ENCODE measurements at places on chromosomes 1 and 21.

- DNase-seq: no peak
Observed at GRCh38 chr1:80639777-80640533, 1160.8 kb upstream of the ADGRL2 start.

DNA sequence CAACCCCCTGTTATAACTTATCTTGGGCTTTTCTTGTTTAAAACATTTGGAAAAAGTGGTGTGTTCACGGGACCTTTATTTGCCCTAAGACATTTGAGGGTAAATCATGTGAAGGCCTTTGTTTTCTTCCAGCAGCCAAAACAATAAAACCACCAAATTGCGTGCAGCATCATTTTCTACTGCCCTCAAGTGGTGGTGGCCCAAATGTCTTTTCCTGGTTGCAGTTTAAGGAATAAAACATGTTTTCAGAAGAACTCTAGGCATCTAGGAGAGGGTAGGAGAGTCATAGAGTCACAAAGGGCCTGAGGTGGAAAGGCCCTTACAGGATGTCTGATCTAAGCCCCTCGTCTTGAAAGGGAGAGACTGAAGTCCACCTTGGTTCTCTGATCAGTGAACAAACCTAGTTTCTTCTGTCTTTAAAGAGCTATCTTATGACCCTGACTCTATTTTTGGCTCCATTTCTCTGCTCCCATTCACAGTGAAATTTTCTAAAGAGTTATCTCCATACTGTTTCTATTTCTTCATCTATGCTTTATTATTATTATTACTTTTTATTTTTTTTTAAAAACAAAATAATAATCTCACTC, 16.0 kb upstream of the EPS15 start:
- DNase-seq: no peak

DNA sequence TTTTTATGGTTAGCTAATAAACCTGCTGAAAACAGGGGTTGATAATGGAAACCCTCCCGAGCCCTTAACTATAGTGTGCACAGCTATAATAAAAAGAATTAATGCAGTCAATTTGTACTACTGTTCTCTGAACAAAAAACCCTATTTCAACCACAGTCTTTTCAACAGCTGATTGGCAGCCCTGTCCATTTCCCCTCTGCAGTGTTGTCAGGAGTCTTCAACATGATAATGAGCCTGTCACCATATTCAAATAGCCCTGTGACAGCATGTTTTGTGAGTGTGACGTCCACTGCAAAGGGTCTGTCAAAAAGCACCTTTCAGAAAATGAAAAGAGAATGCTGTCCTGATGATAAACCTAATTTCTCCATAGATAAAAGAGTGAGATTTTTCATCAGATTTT, 92.7 kb downstream of the ESRRG start:
- no peak for DNase-seq

GRCh38 chr1:23177438-23178380, 9.1 kb upstream of the LUZP1 start:
- DNase-seq: peak; percentile 76

GRCh38 chr1:94105957-94106529, 14.9 kb downstream of the ABCA4 start:
- no peak for DNase-seq

DNA sequence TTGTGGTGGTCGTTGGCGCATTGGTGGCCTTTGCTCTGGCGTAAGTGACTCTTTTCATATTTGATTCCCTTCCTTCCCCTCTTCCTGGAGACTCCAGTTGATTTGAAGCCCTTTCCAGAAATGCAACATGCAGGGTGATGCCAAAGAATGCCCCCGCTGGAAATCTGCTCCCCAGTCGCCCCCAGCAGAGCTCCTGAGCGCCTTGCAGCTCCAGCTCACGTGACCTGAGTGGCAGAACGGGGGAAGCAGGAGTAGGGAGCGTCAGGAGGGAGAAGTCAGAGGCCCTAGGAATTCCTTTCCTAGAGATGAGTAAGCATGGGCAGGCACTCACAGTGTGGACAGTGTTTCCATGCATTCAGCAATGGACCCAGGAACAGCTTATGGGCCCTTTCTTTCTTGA, 255.9 kb downstream of the CACNA1E start:
- no peak for DNase-seq

GRCh38 chr1:184443201-184443600, 56.4 kb downstream of the C1orf21 start:
- no peak for DNase-seq

DNA sequence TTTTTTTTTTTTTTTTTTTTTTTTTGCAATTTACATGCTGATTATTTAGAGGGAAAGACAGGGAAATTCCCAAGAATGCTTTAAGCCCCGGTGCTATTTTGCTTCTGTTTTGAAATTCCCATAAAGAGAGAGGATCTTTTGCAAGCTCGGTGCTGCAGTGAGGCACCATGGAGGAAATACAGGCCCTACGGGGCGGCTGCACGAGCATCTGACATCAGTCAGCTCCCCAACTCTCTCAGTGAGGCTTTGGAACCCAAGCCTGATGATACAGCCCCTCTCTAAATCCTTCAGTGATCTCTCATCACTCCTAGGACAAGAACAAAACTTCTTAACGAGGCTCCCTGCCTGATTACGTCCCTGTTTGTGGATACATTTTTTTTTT, 791 bp upstream of the CHI3L1 start:
- no peak for DNase-seq

- peak; percentile 58 for DNase-seq
Observed at GRCh38 chr1:68175621-68176398, 56.5 kb downstream of the WLS start.

DNA sequence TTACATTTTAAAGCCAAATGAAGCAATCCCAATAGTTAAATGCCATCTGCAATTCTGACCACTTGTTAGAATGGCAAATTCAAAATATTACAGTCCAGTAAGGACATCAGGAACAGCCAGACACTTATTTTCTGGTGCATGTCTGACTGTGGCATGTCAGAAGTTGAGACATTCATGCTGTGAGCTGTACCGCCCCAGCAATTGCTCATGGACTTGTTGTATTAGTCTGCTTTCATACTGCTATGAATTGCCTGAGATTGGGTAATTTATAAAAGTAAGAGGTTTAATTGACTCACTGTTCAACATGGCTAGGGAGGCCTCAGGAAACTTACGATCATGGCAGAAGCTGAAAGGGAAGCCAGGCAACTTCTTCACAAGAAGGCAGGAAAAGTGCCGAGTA, 19.1 kb downstream of the DDAH1 start:
- no peak for DNase-seq

GRCh38 chr1:212649020-212649419, 40.5 kb downstream of the ATF3 start:
- no peak for DNase-seq

DNA sequence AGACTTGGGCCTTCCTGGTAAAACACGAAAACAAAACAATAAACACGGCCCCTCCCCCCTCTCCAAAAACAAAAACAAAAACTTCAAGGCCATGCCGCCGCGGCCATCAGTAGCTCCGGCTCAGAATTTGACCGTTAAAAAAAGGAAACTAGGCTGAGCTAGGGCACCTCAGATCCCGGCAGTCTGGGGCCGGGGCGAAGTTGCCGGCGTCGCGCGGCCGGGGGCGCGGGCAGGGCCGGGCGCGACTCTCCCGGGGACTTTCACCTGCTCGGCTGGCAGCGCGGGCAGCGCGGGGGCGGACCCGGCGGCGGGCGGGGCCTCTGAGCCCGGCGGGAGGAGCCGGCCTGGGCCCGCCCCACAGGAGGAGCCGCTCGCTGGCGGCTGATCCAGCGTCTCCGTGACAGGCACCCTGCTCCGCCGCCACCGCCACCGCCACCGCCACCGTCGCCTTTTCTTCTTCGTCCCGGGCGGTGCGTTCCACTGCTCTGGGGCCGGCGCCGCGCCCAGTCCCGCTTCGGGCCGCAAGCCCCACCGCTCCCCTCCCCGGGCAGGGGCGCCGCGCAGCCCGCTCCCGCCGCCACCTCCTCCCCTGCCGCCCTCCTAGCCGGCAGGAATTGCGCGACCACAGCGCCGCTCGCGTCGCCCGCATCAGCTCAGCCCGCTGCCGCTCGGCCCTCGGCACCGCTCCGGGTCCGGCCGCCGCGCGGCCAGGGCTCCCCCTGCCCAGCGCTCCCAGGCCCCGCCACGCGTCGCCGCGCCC, at the start of gene NOS1AP:
Gene NOS1AP (plus strand): TSS at position 358 of the 760 bp plus-strand sequence. CDS start 487 bp downstream, outside the sequence.
- peak; percentile 79 for DNase-seq

GRCh38 chr1:96090134-96090533, 631.5 kb upstream of the PTBP2 start:
- DNase-seq: no peak

DNA sequence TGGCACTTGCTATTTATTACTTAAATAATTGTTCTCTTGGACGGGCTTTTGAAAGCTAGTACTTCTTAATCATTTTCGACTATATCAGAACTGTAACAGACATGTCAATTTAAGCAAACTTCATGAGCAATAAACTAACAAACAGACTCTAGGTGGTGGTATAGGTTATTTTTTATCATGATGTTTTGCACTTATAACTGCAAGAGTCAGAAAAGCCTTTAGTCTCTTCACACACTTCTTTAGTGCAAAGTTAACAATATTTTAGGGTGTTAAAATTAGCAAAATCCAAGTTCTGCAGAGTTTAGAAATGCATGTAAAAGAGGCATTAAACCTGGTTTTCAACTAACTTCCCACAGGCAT, 2.2 kb downstream of the NRIP1 start:
- no peak for DNase-seq

DNA sequence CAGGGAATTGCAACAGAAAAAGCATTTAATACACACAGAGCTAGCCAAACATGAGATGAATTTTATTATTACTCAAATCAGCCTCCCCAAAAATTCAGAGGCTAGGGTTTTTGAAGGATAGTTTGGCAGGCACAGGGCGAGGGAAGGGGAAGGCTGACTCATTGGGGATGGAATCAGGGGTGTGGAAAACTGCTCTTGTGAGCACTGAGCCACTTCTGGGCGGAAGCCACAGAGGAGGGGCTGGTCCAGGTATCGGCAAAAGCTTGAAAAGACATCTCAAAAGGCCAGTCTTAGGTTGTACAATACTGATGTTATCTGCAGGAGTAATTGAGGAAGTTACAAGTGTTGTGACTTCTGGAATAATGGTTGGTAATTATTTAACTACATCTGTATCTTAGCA, 109.4 kb downstream of the TLR5 start:
- no peak for DNase-seq

- no peak for DNase-seq
Observed at GRCh38 chr1:219528633-219529032, 84.3 kb downstream of the ZC3H11B start.

GRCh38 chr1:88609051-88609450, 75.0 kb upstream of the PKN2 start:
- peak; percentile 1 for DNase-seq

GRCh38 chr1:215567491-215568298, 591 bp downstream of the KCTD3 start:
- DNase-seq: peak; percentile 78

DNA sequence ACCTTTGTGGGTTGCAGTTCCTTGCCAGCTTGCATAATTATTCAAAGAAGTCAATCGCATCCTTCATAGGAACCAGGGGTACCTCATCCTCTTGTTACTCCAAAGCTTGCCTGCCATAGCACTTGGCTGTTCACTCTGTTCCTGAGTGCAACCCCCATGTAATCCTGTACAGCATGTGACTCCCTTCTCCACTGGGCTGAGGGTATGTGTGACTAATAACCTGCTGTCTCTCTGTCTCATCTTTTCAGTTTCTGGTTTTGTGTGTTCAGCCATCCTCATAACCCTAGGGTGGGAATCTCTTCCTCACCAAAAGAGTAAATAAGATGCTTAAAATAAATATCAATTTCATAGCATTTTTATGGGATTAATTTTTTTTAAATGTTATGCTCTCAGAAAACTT, 351.9 kb downstream of the S1PR1 start:
- DNase-seq: no peak

GRCh38 chr21:45996311-45997204, 15.0 kb downstream of the COL6A1 start:
- no peak for DNase-seq

DNA sequence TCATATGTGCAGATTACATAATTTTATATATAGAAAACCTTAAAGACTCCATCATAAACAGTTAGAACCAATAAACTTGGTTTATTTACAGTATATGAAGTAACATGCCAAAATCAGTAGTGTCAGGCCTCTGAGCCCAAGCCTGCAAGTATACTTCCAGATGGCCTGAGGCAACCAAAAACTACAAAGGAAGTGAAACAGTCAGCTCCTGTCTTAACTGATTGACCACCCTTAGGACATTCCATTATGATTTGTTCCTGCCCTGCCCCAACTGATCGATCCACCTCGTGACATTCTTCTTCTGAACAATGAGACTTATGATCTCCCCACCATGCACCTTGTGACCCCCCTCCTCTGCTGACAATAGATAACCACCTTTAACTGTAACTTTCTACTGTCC, 630.3 kb downstream of the AMY1C start:
- no peak for DNase-seq

- DNase-seq: no peak
Observed at GRCh38 chr1:7177438-7178146, 392.3 kb downstream of the CAMTA1 start.

- DNase-seq: no peak
Observed at GRCh38 chr1:149846042-149846441, 53.3 kb upstream of the BOLA1 start.

DNA sequence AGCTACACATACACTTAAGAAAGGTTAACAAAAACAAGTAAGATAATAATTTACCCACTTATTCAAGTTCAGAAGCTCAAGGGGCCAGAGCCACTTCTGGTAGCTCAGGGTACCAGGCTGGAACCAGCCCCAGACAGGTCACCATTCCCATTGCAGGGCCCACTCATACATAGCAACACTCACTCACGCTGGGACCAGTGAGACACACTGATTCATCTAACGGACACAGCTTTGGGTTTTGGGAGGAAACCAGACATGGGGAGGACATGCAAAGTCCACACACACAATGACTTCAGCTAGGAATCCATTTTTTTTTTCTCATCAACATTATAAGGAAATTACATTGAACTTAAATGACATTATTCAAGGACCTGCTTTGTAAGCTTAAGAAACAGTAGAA, 169.1 kb downstream of the ZC3H11B start:
- DNase-seq: no peak

DNA sequence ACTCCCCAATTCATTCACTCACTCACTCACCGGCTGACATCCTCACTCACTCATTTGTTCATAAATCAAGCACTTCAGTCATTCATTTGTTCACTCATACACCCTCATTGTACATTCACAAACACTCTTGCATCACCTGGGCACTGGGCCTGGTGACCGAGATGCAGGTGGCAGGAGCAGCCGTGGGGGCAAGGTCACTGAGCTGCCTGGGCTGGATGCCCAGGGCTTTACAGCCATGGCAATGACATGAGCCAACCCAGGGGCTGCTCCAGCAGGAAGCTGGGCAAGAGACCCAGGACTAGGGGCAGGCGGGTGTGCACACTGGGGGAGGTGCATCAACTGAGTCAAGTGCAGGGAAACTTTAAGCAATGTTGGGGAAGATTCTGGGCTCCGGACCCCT, 113.6 kb upstream of the IGSF21 start:
- no peak for DNase-seq

- DNase-seq: no peak
Observed at GRCh38 chr1:81592233-81592632, 208.5 kb upstream of the ADGRL2 start.

- no peak for DNase-seq
Observed at GRCh38 chr1:220272841-220273090, 513 bp upstream of the RAB3GAP2 start.

- no peak for DNase-seq
Observed at GRCh38 chr21:27045281-27045985, 78.5 kb upstream of the ADAMTS5 start.
